ENCODE measurements at places on chromosomes 12 and 14. TPM values are rescaled to one million over a fixed set of nuclear protein-coding genes. Genes with fewer than 3 reads are reported as not detected.

GRCh38 chr12:57063991-57064685 lies 14.2 kb upstream of the MYO1A start:
- no peak for DNase-seq

Gene IFNG
- total RNA-seq, result not detected

DNA sequence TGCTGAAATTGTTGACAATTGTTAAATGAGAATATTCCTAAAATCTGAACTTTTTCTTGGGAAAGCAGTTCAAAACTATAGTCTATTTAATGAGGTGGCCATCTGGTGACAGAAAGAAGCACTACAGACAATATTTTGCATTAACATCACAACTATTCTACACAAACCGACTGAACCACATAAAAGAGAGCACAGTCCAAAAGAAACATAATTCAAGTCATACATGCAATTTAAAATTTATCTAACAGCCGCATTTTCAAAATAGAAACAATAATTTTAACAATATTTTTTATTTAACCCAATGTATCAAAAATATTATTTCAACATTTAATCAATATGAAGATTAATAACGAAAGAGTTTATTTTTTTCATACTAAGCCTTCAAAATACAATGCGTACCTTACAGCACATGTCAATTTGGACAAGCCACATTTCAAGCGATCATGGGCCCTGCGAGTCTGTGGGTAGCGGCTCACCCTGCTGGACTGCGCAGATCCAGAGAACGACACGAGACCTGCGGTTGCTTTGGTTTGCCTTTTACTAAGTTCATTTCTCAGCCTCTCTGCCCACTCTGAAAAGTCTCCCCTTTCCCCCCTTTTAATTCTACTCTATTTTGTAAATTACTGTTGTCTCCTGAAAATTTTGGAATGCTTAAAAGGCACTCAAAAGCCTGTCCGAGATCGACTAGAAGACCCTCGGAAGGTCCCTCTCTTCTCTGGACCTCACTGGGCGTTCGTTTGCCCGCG lies 947 bp upstream of the LRRC9 start:
- no peak for DNase-seq

DNA sequence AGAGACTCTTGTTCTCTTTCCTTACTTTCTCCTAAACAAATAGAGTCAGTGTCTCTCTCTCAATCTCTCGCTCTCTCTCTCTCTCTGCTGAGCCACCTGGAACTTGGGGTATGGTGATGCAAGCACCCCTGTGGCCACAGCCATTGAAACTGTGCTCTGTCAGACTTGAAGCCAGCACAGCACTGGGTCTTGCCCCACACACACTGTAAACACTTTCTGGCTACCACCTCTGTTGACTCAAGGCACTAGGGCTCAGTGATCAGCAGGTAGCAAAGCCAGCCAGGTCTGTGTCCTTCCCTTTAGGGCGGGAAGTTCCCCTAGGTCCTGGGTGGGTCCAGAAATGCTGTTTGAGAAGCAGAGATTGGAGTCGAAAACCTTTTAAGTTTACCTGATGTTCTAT lies 125.9 kb upstream of the GARIN6 start:
- DNase-seq, result no peak

Gene MYL6
- 5,659 TPM for total RNA-seq

DNA sequence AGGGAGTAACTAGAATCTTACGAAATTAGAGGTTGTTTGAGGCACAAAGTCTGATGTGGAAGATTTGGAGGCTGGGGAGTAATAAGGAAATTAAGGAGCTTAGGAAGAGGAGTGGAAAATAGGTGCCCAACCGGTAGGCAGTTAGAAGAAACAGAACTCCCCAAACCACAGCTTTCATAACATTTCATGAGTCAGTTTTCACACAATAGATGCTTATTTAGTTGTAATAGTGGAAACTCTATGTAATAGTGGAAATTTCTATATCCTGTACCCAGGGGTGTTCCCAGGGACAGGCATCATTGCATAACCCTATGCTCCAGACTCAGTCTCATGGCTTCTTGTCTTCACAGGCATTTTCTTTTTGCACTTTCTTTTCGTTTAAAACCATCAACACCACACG lies 8.3 kb downstream of the C3AR1 start:
- DNase-seq, result peak; percentile 34

Gene HSPA2
- total RNA-seq, result 15.0 TPM

DNA sequence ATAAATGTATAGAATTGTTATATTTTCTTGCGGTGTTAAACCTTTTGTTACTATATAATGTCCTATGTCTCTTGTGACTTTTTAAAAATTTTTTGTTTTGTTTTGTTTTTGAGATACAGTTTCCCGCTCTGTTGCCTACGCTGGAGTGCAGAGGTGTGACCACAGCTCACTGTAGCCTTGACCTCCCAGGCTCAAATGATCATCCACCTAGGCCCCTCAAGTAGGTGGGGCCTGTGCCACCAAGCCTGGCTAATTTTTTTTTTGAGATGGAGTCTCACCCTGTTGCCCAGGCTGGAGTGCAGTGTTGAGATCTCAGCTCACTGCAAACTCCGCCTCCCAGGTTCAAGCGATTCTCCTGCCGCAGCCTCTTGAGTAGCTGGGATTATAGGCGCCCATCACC lies 26.5 kb upstream of the RCOR1 start:
- DNase-seq, result no peak

DNA sequence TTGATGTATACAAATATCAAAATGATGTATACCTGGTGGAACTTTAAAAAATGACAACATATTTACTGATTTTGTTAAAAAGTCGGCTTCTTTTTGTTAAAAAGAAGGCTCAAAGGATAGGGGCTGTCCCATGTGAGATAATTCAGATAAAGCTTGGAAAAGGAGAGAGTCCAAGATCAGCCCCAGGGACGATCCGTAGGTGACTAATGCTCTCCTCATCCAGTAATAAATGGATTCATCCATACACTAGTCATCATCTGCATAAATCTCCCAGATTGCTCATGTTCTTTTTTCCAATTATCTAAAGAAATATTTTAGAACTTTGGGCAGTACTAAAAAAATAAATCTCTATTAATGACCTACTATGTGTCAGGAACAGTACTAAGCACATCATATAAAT lies 23.4 kb upstream of the FSCB start:
- no peak for DNase-seq

Gene KRT73
- total RNA-seq, result not detected

- DNase-seq, result no peak
These were observed 389.7 kb upstream of the FAR2 start for GRCh38 chr12:28759333-28759732.

DNA sequence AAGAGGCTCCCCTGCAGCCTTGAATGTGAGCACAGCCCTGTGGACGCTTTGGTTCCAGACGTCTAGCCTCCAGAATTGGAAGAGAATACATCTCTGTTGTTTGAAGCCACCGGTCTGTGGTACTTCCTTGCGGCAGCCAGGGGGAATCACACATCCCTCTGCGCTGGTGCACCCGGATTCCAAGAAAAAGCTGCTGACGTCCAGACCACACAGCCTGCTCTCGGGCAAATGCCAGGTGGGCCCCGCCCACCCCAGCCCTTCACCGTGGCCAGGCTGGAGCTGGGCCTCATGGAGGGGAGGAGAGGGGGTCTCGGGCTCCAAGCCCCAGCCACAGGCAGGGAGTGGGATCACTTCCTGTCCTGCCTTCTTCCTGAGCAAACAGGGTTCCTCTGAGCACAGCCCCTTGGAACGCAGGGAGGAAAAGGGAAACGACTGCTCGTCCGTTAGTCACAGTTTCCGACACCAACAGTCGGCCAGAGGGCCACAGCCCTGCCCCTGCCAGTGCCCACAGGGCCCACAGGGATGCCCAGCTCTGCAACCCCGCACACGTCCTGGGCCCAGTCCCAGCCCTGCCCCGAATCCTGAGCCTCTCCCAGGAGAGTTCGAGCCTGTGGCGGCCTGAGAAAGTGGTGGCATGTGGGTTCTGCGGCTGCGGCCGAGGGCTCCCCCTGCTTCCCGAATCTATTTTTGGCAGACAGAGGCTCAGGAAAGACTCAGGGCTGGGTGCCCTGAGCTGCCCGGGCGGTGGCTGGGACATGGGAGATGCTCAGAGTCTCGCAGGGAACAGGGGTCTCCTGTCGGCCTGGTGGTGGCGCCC lies 85.3 kb downstream of the RFLNA start:
- DNase-seq, result peak; percentile 93

DNA sequence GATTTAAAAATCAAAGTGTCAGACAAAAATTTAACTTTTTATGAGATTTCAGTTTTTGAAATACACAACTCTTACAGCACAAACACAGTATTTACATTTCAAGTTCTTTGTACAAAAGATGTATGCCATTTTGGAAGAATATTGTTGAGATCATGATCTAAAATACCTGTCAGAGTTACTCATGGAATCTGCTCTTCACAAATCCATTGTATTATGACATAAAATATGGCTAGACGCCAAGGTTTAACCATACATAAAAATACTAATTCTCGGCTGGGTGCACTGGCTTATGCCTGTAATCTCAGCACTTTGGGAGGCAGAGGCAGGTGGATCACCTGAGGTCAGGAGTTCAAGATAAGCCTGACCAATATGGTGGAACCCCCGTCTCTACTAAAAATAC lies 6.2 kb upstream of the SYCP3 start:
- no peak for DNase-seq

Gene SNRNP35
- total RNA-seq, result 17.8 TPM

Gene GLT8D2
- 40.1 TPM for total RNA-seq

GRCh38 chr14:74570696-74571095 lies 41.3 kb downstream of the LTBP2 start:
- DNase-seq, result no peak

DNA sequence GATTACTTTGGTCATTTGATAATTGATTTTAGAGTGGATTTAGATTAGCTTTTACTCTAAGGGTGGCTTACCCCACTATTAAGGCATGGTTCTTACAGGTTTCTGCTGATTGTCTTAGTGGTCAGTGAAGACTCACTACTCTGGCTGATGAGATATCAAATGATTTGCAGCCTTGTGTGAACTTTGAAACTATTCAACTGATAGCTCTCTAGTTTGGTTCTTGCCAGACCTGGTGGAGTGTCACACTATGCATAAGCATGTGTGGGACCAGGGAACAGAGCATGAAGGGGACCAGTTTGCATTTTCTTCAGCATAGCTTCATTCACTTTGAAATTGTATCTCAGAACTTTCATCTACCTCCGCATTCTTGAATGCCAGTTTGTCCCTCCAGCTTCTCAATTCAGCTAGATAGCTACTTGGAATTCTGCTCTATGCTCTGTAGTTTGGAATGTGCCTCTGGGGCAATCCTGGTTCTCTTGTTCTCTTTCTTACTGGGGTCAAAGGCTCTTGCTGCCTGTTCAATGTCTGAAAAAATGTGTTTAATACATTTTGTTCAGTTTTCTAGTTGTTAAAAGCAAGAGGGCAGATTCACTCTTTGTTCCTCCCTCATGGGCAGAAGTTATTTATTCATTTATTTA lies 12.7 kb downstream of the SCYL2 start:
- DNase-seq, result no peak

- no peak for DNase-seq
These were observed 110.9 kb upstream of the TSPAN8 start for GRCh38 chr12:71268598-71269280.

- no peak for DNase-seq
These were observed 141.3 kb downstream of the TSPAN9 start for GRCh38 chr12:3218228-3219171.

- no peak for DNase-seq
These were observed 11.1 kb upstream of the EGLN3 start for GRCh38 chr14:33962016-33962415.

Gene ADGRD1
- total RNA-seq, result not detected

Gene HOXC12
- 11.0 TPM for total RNA-seq

DNA sequence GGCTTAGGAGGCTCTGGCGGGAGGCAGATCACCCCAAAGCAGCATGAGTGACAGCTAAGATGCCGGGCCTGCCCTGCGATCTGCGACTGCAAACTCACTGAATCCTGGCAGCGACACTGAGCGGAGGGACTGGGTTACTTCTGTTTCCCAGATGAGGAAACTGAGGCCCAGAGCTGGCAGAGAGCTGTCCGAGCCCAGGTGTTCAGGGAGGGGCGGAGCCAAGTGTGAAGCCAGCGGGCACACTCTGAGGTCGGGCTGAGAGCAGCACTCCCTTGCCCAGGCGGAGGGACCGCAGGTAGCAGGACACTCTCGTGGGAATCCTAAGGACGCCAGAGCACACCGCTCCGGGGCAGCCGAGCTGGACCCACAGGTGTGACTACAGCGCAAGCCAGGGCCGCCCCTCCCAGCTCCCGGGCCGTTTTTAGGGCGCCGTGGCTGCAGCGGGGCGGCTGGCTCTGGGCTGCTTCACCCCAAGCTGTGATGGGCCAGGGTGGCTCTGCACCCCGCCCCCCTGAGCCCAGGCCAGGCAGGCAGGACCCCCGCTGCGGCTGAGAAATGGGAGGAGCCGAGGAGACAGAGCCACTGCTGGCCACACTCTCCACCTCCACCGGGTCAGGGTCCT lies 27.4 kb downstream of the MMP17 start:
- no peak for DNase-seq
